ENCODE measurements at places on chromosomes 3 and 15.

DNA sequence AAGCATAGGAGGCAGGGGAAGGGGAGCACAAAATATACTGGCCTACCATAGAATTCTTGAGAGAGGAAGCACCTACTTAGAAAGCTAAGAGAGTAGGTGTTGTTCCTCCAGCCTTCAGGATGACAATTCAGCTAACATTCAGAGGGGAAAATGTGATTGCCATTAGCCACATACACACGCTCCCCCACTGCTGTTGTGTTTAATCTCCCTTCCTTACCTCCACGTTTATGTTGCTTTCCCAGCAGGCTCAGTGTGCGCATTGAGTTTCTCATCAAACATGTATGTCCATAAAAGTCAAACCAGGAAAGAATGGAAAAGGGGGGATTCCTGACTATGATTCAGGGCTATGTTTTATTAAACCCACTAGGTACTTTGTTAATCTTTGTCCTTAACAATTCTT lies 145.2 kb upstream of the CHRM5 start:
- DNase-seq: no peak

GRCh38 chr15:94059013-94059587 lies 172.3 kb upstream of the MCTP2 start:
- DNase-seq: no peak

DNA sequence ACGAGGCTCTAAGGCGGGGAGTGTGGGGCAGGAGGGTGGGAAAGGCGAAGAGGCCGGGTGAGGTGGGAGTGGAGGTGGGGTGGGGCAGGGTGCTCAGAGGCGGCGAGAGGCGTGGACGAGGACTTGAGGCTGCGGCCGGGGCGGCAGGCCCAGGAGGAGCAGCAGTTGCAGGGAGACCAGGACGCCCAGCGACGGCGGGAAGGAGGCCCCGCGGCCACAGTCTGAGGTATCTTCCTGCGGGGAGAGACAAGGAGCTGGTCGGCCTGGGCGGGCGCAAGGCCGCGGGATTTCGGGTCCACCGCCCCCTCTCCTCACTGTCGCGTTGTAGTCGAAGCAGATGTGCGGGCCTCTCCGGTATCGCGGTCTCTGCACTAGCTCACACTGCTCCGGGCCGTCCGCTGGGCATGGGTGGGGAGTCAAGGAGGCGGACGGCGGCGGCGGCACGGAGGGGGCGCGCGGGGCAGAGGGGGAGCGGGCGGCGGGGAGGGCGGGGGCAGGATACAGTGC lies 5.3 kb upstream of the TMEM115 start:
- DNase-seq: no peak

DNA sequence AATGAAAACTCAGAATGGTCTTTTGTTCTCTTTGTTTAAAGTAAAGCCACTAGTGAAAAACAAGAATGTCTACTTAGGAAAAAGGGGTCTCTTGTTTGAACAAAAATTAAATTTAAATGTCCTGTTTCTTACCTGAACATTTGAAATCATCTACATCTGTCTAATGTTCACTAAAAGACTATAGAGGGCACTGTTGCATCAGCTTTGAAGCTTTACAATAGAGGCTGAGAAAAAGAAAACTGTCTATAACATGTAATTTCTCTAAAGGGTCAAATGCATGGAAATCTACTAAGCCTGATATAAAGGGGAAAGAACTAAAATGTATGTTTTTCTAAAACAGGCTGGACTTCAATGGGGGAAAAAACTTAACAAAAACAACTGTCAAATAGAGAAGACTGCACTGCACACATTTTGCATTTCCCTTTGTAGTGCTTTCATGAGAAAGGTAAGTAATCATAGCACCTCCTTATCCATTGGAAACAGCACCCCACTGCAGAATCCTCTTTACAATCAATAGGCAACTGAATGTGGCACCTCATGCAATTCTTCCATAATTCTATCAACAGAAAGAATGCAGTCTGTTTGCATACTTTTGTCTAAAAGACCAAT lies 26.3 kb downstream of the DPH6 start:
- DNase-seq: peak; percentile 4

DNA sequence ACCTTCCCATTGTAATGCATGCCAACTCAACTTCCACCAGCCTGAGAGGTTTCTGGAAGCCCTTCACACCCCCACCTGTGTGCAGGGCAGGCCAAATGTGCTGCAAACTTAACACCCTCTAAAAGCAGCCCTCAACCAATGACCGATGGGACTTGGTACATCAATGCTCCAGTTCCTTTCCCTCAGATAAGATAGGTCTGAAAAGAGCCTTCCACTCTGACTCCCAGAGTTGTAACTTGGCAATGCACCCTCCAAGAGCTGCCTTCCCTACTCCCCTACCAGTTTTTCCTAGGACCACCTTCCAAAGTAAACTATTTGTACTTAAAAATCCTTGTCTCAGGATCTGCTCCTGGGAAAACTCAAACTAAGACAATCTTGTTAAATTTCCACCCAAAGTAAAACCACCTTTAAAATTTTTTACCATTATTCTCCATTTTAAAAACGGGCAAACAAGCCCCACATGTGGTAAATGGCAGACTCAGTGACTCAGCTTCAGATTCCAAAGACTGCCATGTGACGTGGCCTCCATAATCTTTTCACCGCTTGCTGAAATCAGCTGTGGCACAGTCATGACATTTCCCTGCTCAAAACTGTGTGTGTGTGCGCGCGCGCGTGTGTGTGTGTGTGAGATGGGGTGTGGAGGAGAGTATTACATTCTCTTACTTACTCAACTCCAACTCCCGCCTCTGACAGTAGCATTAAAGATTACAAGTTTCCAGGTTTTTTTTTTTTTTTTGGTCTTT lies 17.2 kb downstream of the RASGRP1 start:
- DNase-seq: no peak

DNA sequence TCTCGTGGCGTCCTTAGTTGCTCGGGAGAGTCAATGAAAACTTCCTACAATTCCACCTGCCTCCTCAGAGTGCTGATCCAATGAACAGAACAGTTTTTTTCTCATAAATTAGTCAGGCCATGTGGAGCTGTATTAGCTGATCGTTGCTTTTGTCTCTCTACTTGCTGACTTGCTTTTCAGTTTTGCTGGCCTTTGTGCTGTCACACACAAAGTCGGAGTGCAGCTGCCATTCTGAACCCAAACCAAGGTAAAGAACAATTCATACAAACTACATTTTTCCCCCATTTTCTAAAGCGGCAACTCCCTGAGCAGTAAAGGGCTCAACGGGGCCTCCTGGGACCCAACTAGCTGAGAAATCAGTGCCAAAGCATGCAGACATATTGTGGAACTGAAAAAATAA lies 43.1 kb downstream of the MEIS2 start:
- DNase-seq: no peak

- no peak for DNase-seq
Measured at GRCh38 chr3:46027021-46027705, at the start of gene XCR1. XCR1 (minus strand) TSS chr3:46027483; CDS start chr3:46021947, 5,536 bp downstream.

DNA sequence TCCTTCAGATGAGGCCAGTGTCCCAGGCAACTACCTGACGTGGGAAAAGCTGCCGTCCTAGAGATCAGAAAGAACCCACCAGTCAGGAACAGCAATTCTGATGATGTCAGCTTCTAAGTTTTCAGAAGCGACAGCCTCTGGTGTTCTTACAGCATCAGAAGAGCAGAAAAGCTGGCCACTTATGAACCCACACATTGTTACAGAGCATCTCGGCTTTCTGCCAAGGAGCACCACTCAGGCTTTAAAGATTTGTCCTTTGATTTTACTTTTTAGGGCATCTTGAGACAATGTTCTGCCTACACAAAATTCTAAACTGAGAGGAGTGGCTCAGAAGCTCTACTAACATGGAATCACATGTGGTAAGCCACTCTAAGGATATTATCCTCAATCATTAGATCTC lies 49.7 kb upstream of the BOC start:
- DNase-seq: no peak

GRCh38 chr3:52106951-52107611 lies 47.1 kb downstream of the POC1A start:
- no peak for DNase-seq

GRCh38 chr3:153925841-153926514 lies 195.2 kb upstream of the ARHGEF26 start:
- no peak for DNase-seq

- no peak for DNase-seq
Measured at GRCh38 chr3:156670077-156670476, 4.3 kb upstream of the TIPARP start.

GRCh38 chr15:62894322-62895085 lies 148.0 kb upstream of the TPM1 start:
- no peak for DNase-seq

- peak; percentile 82 for DNase-seq
Measured at GRCh38 chr3:59559721-59560435, 510.1 kb upstream of the CFAP20DC start.

GRCh38 chr3:155657161-155657560 lies 87.7 kb downstream of the PLCH1 start:
- no peak for DNase-seq

DNA sequence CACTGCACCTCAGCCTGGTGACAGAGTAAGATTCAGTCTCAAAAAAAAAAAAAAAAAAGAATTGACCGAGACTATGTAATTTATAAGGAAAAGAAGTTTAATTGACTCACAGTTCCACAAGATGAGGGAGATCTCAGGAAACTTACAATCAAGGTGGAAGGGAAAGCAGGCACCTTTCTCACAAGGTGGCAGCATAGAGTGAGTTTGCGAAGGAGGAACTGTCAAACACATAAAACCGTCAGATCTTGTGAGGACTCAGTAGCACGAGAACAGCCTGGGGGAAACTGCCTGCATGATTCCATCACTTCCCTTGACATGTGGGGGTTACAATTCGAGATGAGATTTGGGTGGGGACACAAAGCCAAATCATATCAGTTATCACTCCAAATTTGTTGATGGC lies 380.9 kb downstream of the EDEM1 start:
- DNase-seq: no peak

DNA sequence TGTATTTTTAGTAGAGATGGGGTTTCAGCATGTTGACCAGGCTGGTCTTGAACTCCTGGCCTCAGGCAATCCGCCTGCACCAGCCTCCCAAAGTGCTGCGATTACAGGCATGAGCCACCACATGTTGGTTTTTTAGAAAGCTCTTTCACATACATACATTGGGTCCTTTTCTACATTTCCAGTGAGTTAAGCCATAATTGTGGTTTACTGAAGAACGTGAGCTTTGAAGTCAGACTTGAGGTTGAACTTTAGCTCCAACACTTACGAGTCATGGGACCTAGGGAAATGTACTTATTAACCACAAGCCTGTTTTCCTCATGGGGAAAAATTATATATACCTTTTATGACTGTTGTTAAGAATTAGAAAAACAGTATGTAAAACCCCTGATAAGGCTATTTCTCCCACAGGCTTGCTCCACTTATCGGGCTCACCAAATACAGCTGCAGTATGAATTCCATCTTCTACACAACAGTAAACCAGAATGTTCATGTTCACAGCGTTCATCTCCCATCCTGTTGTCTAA lies 39.0 kb downstream of the GPR160 start:
- peak; percentile 59 for DNase-seq

DNA sequence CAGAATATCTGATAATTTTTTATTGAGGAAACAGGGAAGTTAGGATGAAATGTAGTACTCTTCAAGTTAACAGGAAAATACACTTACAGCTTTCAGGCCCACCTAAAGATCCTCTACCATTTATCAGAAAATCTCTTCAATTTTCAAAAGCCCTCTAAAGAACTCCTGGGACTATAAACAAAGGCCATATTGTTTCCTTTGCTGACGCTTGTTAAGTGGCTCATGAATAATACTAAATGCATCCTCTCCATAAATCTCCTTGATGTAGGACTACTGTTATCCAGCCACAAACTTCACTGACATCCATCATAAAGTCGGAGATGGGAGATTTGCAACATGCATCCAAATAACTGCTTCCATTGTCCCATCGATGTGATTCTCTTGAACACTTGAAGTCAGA lies 326.5 kb downstream of the ZIC1 start:
- no peak for DNase-seq

DNA sequence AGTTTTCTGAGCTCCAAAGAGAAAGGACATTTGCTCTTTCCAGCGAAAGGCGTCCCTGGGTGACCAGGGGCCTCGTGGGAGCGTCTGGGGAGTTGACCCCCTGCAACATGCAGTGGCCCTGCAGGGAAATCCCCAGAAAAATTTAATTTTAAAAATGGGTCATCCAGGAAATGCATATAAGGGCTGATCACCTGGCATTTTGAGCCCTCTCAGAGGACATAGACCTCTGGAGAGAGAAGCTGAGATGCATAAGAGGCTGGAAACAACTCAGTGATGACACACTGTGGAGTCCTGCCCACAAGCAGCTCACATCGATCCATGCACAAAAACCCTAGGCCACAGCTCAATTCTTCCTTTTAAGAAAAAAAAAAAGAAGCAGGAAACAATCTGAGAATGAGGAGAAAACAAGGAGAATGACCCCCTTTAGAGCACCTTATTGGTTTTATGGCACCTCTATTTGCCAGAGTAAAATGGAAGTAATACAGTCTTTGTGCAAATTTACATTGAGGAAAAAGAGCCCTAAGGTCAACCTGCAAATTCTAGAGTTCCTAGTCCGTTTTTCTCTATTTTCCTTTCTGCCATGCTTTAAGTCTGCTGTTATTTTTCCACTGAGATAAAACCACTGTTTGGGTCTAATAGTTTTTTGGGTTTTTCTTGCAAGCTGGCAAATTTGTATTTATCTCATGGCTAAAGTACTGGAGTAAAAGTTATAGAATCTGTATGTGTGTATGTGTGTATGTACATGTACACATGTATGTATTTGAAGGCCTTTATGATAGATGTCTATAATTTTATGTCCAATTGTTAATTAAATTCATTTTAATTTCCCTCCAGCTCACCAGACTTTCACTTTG lies 6.9 kb upstream of the BDH1 start:
- DNase-seq: no peak

GRCh38 chr15:45331972-45332371 lies 46.4 kb downstream of the GATM start:
- no peak for DNase-seq

GRCh38 chr3:141928631-141929270 lies 52.3 kb downstream of the ATP1B3 start:
- no peak for DNase-seq

- DNase-seq: no peak
Measured at GRCh38 chr15:85961821-85962220, 117.8 kb upstream of the AGBL1 start.

DNA sequence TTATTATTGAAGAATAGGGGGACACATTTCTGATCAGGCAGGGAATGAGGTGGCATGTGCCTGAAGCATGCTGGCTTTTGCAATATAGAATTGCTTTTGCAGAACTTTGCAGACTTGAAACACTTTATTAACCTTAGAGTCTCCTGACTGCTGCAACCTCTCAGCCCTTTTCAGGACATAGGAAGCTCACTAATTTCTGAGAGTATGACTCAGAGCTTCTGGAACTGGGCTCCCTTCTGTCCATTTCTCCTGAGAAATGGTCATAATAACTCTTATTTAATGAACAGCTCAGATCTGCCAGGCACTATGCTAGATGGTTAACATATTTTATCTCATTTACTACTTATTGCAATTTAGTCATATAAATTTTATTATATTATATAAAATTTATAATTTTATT lies 38.6 kb upstream of the DGKG start:
- DNase-seq: no peak

GRCh38 chr3:72606005-72606800 lies 242.0 kb downstream of the SHQ1 start:
- no peak for DNase-seq

Measured in AG04449 (cell line).